Hypothalamus (tissue), 51 donors: ENCODE measurements at places on chromosomes 3 and 15.

DNA sequence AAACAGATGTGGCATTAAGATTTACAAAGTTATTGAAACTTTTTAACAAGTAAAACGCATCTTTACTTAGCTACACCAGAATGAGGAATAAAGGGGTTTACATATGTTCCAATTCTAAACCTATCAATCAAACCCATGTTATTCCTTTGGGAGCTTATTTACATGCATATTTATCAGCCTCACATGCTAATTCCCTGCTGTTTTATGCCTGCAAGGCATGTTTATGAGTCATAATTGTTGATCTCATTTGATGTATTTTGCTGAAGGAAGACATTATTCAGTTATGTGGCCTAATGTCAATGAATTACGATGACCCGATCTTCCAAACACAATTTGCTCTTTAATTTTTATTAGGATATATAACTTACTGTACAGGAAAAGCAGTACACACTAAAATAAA is 272.9 kb downstream of the TBC1D5 start:
- no peak for DNase-seq

GRCh38 chr15:84697236-84697990 is 18.5 kb downstream of the SEC11A start:
- DNase-seq, result no peak

DNA sequence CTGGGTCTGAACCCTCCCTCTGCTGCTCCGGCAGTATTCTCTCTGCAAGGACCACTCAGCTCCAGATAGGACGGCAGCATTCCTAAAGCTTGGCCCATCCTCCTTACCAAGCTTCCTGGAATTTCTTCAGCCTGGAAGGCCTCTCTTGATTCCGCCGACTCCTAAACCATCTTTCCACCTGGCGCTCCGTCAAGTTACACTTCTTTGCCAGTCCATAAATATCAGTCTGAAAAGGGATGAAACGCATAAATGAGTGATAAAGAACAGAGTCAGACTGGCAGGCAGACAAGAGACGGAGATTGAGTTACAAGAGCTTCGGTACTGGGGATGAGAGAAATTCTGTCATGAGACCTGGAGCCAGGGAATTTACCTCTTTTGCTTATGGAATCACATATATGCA is 44.3 kb downstream of the CERS3 start:
- no peak for DNase-seq

GRCh38 chr15:42087926-42088800 is 6.2 kb downstream of the PLA2G4D start:
- no peak for DNase-seq

- DNase-seq, result no peak
Measured at GRCh38 chr3:83928391-83928790, 1030.4 kb upstream of the CADM2 start.

DNA sequence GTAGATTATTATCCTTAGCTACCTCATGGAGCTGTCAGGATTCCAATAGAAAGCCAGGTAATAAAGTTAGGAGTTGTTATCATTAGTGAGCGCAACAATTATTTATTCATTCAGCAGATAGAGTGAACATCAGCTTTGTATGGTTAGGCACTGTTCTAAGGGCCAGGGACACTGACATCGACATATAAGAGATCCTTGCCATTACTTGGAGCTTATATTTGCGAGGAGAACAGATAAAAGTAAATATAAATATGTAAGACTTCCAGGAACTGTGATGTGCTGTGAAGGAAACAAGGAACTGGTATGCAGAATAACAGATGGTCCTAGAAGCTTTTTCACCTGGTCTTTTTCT is 473 bp downstream of the LSM3 start:
- DNase-seq, result no peak

- no peak for DNase-seq
Measured at GRCh38 chr3:10549617-10550230, 44.3 kb upstream of the ATP2B2 start.

DNA sequence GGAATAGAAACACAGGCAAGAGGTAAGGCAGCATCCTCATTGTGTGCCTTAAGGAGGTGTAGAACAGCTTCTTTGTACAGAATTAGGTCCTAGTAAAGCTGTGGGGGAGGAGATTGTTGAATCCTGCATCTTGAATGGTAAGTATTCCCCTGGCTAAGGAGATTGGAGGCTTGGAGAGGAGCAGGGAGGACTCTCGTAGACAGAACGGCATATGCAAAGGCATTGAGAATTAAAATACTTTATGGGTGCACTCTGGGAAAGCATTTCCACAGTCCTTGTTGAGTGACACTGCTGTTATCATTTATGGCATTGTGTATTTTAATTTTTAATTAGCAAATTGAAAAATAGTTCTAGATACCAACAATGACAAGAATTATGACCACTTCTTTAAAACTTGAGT is 66.5 kb upstream of the GPR149 start:
- no peak for DNase-seq

DNA sequence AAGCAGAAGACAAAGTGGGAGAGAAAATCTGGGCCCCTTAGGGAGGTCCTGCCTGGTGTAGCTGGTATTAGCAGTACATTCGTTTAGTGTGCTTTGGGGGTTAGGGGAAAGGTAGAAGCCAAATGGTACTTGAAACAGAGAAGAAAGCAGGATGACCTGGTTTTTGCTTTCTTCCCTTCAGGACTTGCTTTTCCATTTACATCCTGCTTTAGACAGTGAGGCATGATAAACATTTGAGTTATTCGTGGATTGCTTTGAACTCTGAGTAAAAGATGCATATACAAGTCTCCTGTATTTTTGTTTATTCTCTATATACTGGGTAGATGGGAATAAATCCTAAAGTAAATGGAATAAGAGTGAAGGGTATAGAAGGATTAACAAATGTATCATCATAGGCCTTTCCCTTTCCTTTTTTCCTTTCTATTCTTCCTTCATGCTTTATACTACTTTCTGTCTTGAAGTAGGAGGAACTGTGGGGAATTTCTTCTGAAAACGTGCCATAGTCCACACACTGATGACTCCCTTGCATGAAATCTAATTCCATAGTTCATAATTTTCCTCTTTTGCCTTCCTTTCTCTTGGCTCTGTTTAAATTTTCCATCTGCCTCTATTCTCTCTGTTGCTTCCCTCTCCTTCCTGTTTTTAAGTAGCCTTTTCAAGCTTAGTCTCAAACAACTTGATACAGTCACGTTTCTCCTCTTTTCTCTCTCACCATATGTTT is 139.5 kb upstream of the RBMS3 start:
- DNase-seq, result no peak

GRCh38 chr15:69551391-69552056 is 98.9 kb downstream of the RPLP1 start:
- no peak for DNase-seq

DNA sequence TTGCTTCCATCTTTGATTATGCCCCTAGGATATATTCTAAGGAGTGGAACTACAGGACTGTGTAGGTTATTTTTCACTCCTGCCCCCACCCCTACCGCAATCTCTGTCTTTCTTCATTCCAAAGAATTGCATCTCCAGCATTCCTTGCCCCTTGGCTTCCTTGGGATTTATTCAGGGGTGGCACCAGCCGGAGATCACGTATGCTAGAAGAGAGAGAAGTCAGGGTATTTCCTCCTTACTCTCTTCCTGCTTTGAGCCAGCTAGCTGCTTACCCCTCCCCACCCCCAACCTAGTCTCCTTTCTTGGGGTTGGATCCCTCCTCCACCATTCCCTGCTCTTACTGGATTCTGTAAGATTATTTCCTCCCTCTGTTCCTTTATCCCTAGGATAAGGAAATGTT is 35.0 kb upstream of the DENND4A start:
- DNase-seq, result no peak

DNA sequence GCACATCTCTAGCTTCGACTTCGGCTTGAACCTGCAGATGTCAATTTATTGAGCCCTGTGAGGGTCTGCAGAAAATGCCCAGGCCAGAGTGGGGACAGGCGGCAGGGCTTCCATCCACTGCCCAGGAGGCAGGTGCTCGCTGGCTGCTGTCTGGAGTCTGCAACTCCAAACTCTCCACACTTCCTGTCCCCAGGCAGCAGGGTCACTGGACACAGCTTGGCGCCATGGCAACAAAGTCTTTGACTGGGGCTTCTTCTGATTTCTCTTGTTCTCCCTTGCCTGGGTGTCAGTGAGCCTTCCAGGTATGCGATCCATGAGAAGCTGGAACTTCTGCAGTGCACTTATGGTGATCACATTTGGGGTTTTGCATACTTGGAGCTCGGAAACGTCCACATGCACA is 33.5 kb downstream of the SV2B start:
- no peak for DNase-seq

DNA sequence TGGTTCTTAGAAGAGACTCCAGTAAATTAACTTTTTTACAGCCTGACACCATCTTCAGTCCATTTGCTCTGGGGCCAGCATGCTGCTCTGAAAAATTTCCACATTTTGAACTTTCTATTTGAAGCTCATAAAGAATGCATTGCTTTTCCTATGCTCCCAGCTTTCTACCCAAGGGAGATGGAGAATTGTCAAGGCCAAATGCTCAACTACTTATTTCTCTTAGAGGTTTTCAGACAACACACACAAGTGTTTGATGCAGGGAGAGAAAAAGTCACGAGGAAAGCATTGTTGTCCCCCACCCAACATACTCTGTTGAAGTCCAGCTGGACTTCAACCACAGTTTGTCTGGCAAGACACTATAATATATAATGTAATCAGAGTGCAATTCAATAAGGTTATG is 100.3 kb upstream of the CADPS start:
- DNase-seq, result no peak

DNA sequence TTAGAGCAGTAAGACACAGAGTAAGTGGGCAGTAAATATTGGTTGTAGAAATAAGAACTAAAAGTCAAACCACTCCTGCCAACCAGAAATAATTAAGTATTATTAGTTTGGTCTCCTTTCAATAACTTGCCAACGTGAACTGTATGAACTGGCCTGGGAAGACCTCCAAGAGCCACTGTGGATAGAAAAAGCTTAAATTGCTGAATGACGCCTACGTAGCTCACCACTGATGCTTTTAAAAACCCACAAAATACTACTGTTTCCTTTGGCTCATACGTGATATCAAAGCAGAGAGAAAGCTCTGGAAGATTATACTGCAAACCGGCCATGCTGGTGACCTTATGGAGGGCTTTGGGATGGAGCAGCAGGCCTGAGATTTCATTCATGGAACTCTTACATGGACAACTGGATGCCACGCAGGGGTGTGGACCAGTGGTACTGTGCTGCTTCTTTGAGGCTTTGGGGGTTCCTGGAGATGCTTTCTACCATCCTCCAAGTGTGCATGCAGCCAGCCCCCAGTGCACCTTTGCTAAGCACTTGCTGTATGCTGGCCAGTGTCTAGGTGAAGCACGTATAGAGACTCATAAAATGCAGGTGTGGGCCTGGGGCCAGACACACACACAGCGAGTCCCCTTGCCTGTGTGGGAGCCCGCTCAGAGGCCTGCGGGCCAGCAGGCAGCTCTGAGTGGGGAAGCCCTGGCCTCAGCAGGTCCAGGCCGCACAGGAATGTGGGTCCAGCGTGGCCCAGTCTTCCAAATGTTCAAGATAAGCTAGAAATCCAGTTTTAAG is 66.8 kb downstream of the ABTB1 start:
- no peak for DNase-seq

GRCh38 chr15:93005133-93005532 is 83.9 kb downstream of the RGMA start:
- DNase-seq, result no peak

DNA sequence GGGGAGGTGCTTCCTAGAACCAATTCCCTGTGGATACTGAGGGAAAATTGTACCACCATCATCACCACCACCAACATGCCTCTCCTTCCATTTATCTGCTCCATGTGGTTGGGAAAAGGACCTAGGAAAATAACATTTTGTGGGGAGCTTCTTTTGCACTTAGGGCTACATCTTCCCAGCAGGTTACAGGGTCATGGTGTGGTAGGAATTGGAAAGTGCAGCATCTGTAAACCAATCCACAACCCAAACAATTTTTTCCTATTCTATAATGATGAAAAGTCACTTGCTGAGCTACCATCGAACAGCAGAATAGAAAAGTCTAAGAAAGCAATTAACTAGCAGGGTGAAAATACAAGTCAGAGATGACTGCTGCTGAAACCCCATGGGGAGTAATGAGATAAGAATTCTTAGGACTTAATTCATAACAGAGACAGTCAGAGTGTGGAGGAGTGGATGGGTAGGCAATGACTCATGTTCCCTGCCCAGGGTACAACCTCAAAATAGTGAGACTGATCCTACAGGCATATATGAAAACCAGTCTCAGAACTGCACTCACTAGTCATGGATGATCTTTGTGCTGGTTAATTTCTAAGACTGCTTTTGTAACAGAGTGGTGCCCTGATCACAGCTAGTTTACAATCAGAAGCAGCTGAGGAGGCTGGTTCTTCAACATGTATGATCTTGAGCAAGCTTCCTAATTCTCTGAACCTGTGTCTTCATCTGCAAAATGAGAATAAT is 38.1 kb upstream of the LEKR1 start:
- DNase-seq, result no peak

GRCh38 chr3:177084616-177085015 is 112.7 kb downstream of the TBL1XR1 start:
- no peak for DNase-seq

GRCh38 chr3:10753964-10754363 is 62.1 kb upstream of the SLC6A11 start:
- no peak for DNase-seq

DNA sequence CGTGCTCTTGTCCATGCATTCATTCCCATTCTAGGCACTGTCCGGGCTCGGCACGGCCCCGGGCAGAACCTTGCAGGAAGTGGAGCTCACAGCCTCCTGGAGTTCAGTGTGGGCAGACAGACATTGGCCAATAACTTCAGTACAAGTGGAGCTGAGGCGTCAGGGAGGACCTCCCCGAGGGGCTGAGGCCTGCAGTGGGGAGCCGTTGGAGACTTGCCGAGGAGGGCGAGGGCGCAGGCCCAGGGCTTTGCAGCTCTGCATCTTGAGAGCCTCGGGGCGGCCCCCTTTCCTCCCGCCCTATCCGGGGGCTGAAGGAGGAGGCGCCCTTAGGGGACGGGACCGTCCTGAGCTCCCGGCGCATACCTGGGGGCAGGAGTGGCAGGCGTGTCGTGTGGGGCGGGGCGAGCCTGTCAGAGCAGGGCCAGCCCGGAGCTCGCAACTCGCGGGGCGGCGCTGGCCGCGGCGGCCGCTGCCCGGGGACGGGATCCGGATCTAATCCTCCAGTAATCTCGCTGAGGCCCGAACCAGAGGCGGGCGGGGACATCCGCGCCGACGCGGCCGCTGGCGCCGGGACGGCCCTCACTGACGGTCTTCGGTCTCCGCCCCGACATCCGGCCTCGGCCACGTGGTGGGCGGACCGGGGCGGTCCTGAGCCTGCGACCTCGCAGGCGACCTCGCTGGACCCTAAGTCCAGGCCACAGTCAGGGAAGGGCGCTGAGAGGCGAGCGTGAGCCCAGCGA is at the start of gene ACY1:
TSS of gene ACY1 (plus strand) at position 698 of the 740 bp plus-strand sequence. CDS start 530 bp downstream, outside the sequence.
- DNase-seq, result peak; percentile 59

- DNase-seq, result no peak
Measured at GRCh38 chr3:149867563-149867962, 54.5 kb downstream of the RNF13 start.

GRCh38 chr15:99735868-99736267 is 2.6 kb upstream of the LYSMD4 start:
- no peak for DNase-seq

DNA sequence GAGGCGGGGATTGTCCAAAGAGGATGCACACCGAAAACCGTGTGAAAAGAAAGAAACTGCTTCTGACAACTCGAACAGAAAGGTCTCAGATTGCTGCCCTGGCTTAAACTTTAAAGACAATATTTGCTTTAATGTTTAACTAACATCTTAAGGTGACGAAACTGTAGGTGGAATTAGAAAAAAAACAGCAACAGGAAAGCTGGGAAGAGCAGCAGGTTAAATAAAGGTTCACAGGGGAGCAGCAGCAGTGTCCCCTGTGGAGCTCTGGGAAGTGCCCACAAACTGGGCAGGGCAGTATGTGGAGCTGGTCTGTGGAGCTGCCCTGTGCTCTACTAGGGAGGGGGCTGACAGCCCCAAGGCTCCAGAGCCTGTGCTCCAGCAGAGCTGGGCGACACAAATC is 25.4 kb downstream of the RUVBL1 start:
- DNase-seq, result no peak
